AG09319 (cell line): ENCODE measurements at places on chromosomes 13 and 19.

GRCh38 chr13:23554000-23554399 lies 16.2 kb upstream of the TNFRSF19 start:
- DNase-seq, result no peak

DNA sequence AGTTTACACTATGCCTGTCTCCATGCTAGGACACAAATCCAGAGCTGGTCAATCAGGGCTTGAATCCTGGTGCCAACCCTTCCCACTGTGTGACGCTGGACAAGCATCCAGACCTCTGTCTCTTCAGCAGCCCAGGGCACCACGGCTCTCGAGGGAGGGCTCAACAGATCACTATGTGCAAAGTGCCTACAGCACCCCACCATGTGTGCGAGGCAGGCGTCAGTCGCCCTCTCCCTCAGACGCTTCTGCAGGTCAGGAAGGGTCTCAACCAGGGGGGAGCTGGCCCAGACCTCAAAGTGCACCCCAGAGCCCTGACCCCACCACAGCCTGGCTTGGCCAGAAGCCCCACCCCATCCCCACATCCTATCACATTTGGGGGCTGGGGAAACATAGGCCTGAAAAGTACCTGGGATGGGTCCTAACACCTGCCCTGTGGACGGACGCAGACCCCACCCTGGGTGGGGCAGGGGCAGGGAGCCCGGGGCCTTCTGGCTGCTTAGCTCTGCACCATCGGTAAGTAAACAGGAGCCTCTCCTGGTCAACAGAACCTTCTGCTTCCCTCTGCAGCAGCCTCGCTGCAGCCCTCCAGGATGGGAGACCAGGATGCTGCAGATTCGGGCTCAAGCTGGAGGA lies 2.9 kb upstream of the C2CD4C start:
- DNase-seq, result no peak

DNA sequence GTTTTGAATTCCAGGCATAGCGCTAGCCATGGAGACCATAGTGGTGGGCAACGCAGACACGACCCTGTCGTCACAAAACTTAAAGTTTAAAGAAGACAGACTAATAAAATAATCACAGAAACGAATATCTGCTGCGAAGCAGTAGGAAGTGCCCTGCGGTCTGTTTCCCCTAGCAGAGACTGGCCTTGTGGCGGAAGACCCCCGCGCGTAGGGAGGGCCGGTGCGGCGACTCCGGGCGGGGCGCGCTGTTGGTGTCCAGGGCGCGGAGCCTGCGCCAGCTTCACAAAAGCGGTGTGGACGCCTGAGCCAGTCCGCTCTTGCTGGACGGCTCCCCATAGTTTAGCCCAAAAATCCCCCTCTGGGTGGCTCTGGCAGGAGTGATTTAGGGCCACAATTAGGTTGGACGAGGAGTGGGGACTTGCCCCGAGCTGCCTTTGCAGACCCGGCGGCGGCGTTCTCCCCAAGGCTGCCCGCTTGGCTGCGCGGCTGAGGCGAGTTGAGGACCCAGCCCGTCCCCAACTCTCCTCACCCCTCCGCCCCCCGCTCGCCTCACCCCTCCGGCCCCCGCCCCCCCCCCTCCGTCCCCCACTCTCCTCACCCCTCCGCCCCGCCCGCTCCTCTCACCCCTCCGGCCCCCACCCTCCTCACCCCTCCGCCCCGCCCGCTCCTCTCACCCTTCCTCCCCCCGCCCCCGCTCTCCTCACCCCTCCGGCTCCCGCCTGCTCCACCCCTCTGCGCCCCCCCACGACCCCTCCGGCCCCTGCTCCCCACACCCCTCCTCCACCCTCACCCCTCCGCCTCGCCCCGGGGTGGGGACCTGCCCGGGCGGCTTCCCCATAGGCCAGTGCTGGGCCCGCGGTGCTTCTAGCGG lies 14.2 kb upstream of the LATS2 start:
- no peak for DNase-seq

DNA sequence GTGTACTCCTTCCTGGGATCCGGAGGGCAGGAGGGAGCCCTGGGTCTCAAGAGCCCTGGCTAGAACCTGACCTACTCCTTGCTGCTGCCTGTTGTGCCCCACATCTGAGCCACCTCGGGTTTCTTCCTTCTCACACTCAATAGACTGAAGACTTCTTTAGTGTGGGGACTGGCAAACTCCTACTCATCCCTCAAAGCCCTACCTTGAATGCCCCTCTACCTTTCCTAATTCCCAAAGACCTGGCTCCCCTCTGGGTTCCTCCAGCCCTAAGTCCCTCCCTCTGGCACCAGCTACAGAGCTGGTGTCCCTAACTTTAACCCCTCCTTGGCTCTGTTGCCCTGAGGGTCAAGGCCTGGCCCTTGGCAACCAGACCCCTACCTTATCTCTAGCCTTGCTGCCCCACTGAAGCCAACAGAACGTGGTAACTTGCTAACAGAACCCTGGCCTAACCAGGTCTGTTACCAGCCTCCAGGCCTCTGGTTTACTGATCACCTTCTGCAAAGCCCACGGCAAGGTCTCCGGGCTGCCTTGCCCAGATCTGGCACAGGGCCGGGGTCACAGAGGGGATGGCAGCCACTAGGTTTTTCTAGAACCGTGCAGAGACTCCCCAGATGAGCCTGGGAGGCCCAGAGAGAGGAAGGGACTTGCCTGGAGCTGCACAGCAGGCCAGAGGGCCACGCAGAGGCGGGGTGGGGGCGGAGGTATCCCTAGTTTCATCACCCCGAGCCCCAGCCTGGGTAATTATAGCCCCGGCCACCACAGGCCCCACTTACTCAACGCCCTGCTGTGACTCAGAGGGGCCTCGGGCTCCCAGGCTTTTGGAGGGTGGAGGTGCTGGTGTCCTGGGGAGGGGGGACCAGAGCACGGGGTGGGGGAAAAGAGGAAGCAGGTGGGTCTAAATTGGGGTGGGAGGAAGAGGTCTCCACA lies 15.3 kb downstream of the ZBTB7A start:
- DNase-seq, result no peak

- no peak for DNase-seq
These were observed 36.9 kb downstream of the FLT1 start for GRCh38 chr13:28458051-28458450.

GRCh38 chr13:73717632-73718031 lies 416.6 kb downstream of the KLF12 start:
- no peak for DNase-seq

DNA sequence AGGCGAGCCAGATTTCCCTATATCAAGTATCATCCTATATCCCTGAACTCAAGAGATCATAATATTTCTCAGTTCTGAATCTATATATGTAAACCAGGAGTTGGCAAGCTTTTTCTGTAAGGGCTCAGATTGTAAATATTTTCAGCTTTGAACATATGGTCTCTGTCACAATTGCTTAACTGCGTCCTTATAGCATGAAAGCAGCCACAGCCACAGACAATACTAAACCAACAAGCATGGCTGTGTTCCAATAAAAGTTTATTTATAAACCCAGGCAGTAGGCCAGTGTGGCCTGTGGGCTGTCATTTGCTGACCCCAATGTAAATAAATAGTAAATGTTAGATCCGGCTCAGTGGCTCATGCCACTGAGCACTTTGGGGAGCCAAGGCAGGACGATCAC lies 12.2 kb upstream of the MYH14 start:
- DNase-seq, result no peak

DNA sequence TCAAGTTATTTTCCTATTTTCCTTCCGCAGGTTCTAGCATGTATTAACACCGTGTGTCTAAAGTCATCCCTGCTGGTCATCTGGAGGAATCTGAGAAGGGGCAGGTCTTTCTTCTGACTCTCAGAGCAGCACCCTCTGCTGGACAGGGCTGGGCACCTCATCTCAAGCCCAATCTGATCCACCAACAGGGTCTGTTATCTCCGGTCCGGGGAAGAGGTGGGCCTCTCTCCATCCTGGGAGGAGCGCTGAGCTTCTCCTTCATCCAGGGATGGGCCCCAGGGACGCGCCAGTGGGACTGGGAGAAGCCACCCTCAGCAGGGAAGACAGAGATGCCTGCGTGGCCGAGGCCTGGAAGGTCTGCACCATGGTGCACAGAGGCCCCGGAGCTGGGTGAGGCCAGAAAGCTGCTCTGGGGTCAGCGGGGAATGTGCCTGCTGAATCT lies 26.0 kb upstream of the ZNF331 start:
- DNase-seq, result peak; percentile 11

DNA sequence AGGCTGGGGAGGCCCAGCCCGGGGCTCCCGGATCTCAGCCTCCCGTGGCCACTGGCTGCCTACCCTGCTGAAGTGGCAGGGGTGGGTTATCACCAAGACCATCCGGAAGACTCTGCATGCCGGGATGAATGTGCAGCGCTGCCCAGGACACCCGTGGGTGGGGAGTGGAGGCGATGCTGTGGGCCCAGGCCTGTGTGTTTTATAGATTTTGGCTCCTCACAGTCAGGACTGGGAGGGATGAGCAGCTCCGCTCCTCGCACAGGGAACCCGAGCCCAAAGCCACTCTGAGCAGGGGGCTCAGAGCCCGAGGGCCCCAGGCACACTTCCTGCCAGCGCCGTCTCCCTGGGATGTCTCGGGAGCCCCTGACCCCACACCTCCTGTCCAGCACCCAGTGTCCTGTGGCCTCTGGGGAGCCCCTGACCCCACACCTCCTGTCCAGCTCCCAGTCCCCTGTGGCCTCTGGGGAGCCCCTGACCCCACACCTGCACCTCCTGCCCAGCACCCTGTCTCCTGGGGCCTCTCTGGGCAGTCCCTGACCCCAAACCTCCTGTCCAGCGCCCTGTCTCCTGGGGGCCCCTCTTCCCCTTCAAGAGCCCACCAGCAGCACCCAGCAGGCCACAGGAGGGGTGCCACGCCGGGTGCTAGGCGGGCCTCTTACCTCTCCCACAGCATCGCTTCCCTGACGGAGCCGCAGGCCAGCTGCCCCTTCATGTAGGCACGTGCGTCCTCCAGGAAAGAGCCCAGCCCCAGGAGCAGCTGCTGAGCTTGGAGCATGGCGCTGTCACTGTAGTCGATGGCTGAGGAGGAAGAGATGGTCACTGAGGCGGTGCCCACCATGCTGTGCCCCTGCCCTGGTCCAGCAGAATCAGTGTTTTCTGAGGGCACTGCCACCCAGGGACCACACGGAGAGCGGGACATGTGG lies 31.4 kb downstream of the NAXD start:
- no peak for DNase-seq

DNA sequence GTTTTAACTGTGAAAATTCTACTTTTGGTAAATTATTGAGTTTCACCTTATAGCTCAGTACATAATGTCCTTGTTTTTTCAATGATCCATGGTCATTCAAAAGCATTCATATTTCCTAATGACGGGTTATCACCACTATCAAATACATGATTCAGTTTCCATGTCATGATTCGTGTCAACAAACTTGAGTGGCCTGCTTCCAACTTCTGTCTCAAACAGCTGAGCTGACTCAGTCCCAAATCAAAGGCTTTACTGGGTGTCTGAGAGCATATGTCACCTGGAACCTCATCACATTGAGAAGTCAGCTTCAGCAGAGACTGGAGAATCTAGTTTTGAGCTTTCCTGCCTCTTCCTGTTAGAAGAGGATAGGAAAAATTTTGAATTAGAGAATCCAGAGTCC lies 40.3 kb upstream of the SGCG start:
- DNase-seq, result no peak

GRCh38 chr19:39328046-39328705 lies 7.5 kb upstream of the LRFN1 start:
- no peak for DNase-seq

DNA sequence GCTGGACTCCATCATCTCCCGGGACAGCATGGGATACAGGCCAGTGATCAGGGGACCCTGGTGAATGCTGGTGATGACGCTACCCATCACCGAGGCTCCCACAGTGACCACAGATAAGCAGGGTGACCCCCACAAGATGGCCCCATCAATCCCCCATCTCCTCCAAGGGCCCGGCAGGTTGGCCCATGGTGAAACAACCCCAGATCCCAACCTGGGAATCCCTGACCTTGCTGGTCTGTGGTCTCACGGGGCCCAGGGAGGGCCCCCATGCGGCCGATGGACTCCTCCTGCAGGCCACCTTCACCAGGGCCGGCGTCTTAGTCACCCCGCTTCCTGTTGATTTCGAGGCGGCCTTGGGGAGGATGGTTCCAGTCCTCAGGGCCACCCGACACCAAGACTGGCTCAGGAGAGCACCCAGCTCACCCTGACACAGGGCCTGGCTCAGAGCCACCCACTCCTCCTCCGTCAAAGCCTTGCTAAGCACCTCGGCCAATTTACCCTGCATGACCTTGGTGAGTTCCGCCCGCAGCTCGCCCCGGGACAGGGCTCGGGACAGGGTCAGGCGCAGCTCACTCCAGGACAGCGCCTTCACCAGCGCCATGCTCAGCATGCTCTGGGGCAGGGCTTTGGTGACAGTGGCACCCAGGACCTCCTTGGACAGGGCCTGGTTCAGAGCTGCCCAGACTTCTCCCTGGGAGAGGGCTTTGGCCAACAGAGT lies 10.0 kb downstream of the IQCN start:
- no peak for DNase-seq

DNA sequence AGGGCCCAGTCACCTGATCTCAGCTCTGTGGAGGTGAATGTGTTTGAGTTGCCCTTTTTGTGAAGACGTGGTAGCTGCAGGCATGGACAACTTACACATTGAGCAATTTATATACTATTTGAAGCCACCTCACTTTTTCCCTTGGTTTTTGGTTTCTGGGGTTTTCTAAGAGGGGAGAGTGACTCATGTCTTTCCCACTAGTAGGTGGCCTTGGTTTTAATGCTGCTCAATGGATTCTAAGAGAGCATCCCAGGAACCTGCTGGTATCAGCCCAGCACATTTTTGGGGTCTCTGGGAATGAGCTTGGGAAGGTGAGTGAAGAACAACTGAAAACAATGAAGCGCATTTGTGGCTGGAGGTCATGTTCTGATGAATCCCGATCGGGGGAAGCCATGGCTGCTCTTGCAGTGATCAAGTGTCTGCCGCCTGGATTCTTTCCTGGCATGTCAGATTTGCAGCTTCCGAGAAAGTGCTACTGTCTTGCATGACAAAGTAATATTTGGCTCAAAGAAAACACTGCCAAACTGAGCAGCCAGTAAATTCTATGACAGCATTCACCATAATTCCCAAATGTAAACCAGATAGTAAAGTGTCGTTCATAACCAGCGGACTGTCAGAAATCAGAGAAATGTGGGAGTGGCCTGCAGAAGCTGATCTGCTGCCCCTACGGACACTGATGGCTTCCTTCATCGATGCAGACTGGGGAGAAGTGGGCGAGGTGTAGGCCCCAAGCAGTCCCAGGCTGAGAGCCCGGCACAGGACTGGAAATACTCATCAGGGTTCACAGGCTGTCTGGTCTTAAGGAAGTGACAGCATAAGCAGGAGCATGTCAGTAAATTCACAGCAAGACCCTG lies 98.7 kb downstream of the COL4A2 start:
- DNase-seq, result no peak

GRCh38 chr19:32427536-32427935 lies 22.0 kb downstream of the DPY19L3 start:
- DNase-seq, result no peak

DNA sequence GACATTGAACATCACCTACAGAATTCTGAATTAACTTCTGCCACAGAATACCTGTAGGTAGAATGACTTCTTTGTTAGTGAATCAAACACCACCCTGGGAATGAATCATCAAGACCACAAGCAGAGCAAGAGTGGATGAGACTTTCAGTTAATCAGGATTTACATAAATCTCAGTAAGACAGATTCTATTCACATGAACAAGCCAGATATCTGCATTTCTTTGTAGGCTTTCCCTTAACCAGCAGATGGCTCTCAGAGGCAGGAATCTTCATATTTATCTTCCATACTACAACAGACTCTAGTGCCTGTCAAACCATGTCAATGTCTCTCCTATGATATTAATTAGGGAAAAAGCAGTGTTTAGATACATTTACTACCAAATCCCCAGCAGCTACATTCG lies 412.1 kb downstream of the KLF12 start:
- no peak for DNase-seq
